Skeletal muscle cell (primary cell): ENCODE measurements at places on chromosomes 11 and 22.

DNA sequence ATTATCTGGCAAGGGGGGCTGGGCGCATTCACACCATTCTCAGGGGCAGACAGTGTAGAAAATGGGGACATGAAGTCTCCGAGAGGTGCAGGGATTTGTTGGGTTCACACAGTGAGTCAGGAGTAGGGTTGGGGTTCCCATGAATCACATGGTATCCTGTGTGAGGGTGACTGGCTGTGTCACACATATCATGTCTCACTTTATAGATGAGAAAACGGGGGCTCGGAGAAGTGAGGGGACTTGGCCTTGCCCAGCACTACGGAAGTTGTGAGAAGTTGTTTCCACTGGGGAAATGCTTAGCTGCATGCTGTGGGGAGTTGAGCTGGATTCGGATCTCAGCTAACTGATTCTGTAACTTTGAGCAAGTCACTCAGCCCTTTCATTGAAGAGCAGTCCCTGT lies 4.2 kb downstream of the GAL3ST3 start:
- no peak for DNase-seq

GRCh38 chr11:119589001-119589400 lies 140.0 kb downstream of the NECTIN1 start:
- DNase-seq, result no peak

DNA sequence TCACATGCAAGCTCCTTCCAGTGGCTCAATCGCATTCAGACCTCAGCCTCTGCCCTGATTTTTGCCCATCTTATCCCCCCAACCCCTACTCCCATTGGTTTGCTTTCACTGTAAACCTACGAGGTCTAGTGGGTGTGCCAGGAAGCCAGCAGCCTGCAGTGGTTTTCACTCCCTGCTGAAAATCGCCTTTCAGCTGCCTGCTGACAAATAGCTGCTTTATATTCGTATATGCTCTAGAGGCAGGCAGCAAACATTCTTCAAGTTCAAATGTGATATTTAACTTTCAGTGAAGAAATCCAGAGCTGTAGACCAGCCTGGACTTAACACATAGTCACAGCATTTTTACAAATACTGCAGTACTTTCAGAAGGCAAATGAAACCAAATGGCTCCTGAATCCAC lies 92.8 kb upstream of the APOA1 start:
- DNase-seq, result no peak

DNA sequence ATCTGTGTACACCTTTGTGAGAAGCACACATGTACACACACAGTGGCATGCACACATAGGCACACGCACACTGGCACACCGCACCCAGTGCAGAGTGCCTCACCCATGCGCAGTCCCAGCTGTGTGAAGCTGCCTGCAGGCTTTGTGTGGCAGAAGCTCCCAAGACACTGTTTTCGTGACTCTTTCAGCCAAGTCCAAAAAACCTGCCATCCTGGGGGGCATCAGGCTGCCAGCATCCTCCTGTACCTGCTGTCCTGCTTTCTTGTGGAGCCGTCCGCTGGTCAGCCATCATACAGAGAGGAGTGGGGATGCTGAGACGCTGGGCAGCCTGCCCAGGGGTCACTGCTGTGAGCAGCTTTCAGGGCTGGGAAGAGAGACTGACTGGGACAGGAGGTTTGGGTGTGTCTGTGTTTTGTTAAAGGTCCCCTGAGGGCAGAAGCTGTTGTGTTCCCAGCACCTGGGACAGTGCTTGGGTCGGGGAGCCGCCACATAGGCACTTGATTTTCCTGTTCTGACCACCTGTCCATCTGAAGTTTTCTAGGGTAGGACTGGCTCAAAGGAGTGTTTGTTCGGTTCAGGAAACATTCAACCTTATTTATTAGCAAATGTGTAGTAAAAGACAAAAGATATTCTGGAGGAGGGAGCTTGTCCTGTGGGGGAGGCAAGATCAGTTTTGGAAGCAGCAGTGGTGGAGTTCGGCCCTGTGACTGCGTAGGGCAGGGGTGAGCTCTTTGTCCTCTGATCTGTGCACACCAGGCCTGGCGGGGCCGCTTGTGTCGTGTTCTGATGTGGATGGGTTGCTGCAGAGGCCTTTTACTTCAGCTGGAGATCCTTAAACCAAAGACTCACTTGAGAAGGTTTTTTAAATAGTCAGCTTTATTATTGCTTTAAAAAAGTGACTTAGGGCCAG lies 29.7 kb downstream of the AP2A2 start:
- DNase-seq, result no peak

GRCh38 chr11:9657531-9657930 lies 6.3 kb upstream of the SWAP70 start:
- DNase-seq, result no peak

GRCh38 chr11:115578275-115578674 lies 74.1 kb upstream of the CADM1 start:
- DNase-seq, result no peak

GRCh38 chr11:130314184-130314749 lies 450 bp downstream of the ZBTB44 start:
- no peak for DNase-seq

DNA sequence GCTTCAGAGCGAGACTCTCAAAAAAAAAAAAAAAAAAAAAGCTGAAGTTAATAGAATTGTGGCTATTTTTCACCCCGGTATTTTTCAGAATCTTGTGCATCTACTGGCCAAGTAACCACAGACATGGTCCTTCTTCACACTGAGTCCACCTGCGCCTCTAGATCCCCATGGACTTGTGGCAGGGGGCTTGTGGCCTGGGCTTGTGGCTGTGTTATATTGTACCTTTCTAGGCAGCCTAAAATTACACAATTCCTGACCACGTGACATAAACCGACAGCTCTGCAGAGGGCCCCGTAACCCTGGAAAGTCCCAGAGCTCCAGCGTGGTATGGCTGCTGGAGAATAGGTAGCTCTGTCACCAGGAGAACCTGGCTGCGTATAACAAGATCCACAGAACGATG lies 10.9 kb upstream of the NAALADL1 start:
- no peak for DNase-seq
